ENCODE measurements at places on chromosomes 6 and 20. TPM values are rescaled to one million over a fixed set of nuclear protein-coding genes. Genes with fewer than 3 reads are reported as not detected.

The BPIFB4 gene
- total RNA-seq: not detected

- no peaks in the 10 kb centered on the region for H3K36me3 ChIP-seq
- H3K4me3 ChIP-seq: no peak overlapping the region
- DNase-seq: no peak
- H3K4me1 ChIP-seq: peaks cover 17% of the 10 kb centered on the region
These were observed 92.9 kb upstream of the TOX2 start for GRCh38 chr20:43821795-43822194.

- no peaks in the 10 kb centered on the region for H3K4me1 ChIP-seq
- H3K36me3 ChIP-seq: no peaks in the 10 kb centered on the region
- H3K4me3 ChIP-seq: no peak overlapping the region
- no peak overlapping the region for H3K27ac ChIP-seq
- no peaks in the 10 kb centered on the region for H3K27me3 ChIP-seq
- no peak for DNase-seq
These were observed 674.6 kb upstream of the AGPAT4 start for GRCh38 chr6:161948462-161948861.

- no peaks in the 10 kb centered on the region for H3K4me1 ChIP-seq
- no peak overlapping the region for H3K4me3 ChIP-seq
- H3K27me3 ChIP-seq: peaks cover 3% of the 10 kb centered on the region
These were observed 68.2 kb upstream of the AGPAT4 start for GRCh38 chr6:161342039-161342438.

GRCh38 chr6:26199773-26200764, 112.8 kb downstream of the HFE start:
- H3K4me3 ChIP-seq: peak overlapping the region; percentile 97
- peak overlapping the region; percentile 97 for H3K27ac ChIP-seq
- no peaks in the 10 kb centered on the region for H3K27me3 ChIP-seq
- no peak for DNase-seq
- peaks cover 6% of the 10 kb centered on the region for H3K36me3 ChIP-seq

DNA sequence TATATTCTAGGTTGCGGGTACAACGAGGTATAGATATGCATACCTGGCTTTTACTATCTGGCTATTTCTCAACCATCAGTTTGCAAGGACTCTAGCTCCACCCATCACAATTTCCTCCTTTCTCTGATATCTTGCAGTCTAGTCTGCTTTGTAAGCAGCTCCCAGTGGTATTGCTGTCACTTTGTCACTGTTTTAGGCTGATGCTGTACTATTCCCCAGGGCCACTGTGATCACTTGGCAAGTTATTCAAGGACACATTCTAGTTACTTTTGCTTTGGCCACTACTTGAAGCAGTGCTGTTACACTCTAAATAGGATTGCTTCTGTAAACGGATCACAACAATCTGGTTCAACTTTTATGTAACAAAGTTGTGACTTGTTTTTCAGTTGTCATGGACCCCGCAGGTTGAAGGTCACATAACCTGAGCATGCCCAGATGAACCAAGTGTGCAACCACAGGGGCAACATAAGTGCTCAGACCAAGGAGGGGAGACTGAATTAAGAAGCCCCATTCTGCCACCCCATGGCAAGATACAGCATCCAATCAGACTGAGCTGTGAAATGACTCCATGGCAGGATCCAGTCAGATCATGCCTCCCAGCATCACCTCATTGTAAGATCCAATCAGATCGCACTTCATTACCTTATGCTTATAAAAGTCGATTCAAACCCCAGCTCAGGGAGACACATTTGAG, 588.4 kb upstream of the CITED2 start:
- no peaks in the 10 kb centered on the region for H3K36me3 ChIP-seq
- H3K4me1 ChIP-seq: no peaks in the 10 kb centered on the region
- H3K27me3 ChIP-seq: no peaks in the 10 kb centered on the region

The CAGE1 gene
- 0.16 TPM for total RNA-seq

DNA sequence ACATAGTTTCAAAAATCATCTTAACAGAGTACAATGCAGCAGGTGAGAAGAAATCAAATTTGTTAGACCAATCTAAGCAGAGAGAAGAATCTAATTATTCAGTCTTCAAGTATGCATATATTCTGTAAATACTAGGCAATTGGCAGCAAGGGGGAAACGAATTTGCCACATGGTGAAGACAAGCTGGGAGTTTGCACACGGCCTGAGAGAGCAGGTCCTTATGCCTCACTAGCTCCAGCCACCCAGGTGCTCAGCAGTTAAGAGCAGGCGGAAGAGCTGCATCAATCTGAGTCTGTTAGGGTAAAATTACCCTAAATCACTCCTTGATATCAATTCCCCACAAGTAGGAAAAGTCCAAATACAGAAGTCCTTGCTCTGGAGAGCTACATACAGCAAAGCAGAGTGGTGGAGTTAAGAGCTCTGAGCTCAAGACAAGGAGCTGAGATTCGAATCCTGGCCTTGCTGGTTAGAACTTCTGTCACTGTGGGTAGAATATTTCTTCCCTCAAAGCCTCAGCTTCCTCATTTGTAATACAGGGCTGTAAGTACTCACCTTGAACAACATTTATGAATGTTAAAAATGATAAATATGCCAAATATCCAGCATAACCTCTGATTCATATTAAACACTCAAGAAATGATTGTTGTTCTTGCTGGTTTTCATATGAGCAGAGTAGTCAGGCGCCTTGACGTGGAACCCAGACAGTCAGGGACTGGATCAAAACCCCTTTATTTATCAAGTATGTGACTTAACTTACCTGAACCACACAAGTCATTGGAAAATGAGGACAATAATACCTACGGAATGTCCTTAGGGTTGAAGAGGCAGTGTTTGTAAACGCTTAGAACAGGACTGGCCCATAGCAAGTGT, 444.2 kb downstream of the CDH26 start:
- no peaks in the 10 kb centered on the region for H3K36me3 ChIP-seq
- no peak overlapping the region for H3K4me3 ChIP-seq
- no peaks in the 10 kb centered on the region for H3K4me1 ChIP-seq
- DNase-seq: no peak

The CTAGE9 gene
- total RNA-seq: not detected

The DEFB124 gene
- total RNA-seq: not detected

The SLC22A16 gene
- total RNA-seq: not detected

DNA sequence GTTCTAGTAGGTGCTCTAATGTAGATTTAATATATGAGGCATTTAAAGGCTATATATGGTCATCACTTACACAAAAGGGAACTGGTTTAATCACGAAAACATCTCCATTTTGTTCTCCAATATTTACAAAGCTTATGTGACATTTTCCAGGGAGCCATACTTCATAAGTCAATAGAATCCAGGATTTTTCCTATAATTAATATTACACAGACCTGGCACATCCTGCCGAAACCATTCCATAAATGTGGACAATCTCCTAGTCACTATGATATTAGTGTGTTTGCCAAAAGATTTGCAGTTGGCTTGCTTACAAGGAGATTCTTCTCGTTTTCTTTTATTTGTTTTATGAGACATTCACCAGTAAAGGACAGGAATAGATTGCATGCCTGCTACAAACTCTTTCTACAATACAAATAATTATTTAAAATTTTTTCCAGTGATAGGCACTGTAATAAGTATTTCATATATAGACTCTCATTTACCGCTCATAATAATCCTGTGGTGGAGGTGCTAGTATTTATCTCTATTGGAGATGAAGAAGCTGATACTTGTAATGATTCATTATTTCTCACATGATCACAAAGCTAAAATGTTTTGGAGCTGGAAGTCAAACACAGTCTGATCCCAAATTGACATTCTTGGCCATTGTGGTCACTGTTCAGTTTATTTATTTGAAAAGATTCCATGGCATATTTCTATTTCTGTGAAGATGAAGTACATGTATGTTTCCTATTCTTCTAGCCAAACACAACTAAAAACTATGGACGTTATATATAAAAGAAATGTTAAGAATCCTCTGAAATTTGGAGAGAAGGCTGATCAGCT, 597.0 kb downstream of the HTR1B start:
- H3K4me3 ChIP-seq: no peak overlapping the region
- H3K27ac ChIP-seq: no peak overlapping the region

The CST2 gene
- total RNA-seq: not detected

DNA sequence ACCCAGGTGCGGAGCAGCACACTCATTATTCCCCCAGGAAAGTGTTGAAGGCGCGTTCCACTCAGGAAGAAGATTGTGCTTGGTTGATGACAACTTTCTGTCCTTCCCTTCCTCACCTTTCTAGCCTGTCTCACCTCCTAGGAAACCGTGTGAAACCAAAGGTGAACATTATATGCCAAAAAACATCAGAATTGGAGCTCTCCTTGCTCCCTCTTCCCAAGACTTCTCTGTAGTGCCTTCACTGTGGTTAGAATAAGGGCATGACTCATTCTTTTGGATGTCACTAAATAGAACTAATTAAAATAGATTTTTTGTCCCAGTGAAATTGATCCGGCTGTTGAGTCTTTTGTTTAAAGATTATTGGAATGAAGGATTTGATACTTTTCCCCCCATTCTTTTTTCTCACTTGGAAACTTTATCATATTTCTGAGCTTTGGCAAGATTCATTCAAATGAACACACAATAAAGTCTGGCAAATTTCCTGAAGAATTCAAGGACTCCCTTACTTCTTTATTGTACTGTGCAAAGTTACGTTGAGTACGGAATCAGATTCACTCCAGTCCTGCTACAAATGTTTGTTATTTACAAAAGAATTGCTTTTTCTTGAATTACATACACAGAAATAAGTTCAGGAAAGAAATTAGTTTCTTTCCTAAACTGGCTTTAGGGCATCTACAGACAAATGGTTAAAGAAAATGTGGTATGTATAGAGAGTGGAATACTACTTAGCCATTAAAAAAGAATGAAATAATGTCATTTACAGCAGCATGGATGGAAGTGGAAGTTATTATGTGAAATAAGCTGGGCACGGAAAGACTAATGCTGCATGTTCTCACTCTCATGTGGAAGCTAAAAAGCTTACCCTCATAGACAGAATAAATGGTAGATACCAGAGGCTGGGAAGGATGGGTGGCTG, 142.8 kb upstream of the AKAP12 start:
- H3K4me3 ChIP-seq: no peak overlapping the region
- H3K27ac ChIP-seq: no peak overlapping the region
- H3K27me3 ChIP-seq: no peaks in the 10 kb centered on the region
- peaks cover 16% of the 10 kb centered on the region for H3K4me1 ChIP-seq
- H3K36me3 ChIP-seq: peaks cover 64% of the 10 kb centered on the region
